ENCODE measurements at places on chromosomes 12 and 14.

DNA sequence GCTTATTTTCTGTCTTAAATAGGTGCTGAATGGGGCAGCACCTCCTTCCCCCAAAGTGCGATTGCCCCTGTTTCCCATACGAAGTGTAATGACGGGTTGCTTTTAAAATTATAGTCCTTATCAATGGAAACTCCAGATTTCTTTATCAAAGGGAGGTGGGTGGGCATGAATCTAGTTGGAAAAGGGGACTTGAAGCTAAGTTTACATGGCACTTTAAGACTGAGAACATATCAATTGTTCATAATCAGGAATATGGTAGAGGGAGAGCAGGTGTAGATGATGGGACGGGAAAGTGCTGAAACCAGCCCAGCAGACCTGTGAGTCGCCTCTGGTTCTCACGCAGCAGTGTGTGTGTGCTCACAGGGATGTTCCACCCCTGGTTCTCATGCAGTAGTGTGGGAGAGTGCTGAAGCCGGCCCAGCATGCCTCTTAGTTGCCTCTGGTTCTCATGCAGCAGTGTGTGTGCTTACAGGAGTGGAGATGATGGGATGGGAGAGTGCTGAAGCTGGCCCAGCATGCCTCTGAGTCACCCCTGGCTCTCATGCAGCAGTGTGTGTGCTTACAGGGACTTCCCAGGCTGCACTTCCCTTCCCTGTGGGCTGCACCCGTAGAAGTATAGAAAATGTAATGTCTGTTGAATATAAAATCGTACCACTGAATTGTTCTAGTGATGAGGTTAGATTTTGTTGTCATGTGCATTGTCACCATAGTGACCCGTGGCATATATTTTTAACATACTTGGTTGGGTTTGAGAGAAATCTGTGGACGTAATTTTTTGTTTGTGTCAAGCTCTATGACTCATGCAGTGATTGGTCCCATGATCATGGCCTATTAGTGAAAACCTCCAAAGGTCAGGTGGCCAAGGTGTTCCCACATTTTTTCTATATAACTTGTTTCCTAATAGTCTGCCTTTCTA, 51.6 kb downstream of the GPATCH2L start:
- no peak for DNase-seq

GRCh38 chr14:55867311-55867710, 250.9 kb upstream of the PELI2 start:
- DNase-seq = no peak

- DNase-seq = no peak
These were observed 16.4 kb downstream of the KRT18 start for GRCh38 chr12:52965337-52965731.

DNA sequence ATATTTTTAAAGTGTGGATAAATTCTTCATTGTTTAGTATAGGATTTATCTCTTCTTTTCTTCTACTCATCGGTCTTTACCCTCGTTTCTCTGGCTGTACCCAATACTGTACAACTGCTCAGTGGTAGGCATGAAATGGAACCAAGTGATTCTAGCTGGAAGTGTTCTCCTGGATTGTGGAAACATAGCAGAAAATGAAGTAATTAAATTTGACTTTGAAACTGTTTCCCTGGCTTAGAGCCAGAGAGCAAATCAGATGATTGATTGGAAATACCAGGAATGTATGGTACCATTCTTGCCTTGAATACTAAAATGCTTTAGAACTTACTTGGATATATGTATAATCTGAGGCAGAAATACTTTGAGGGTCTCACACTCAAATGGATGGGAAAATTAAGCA, 292.3 kb downstream of the ERC1 start:
- no peak for DNase-seq

GRCh38 chr14:52922656-52923055, 28.2 kb downstream of the FERMT2 start:
- no peak for DNase-seq

- DNase-seq = no peak
These were observed at the start of gene CCDC197 for GRCh38 chr14:93997082-93997481. CCDC197 (plus strand) TSS chr14:93997301; CDS start chr14:93998132, 831 bp downstream.

GRCh38 chr14:28143316-28143715, 623.3 kb upstream of the FOXG1 start:
- DNase-seq = no peak

- DNase-seq = no peak
These were observed 71.9 kb downstream of the DYRK2 start for GRCh38 chr12:67720351-67720856.

GRCh38 chr12:125882141-125882540, 816.9 kb downstream of the AACS start:
- DNase-seq = no peak

DNA sequence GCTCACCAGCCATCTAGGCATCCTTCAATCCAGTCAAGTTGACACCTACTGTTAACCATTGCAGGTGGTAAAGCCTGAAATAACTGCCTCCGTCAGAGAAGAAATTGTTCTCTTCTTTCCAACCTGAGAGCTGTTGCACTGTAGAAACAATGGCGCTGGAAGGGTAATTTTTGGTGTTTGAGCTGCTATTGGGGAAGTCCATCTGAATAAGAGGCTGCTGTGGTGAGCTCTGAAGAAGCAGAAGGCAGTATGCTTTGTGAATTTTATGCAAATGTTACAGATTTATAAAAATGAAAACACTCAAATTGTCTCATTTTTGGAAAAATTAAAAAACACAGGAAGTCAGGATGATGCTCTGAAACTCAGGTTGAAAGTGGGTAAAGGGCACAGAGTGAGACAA, 60.2 kb downstream of the SNAPC1 start:
- DNase-seq = no peak

DNA sequence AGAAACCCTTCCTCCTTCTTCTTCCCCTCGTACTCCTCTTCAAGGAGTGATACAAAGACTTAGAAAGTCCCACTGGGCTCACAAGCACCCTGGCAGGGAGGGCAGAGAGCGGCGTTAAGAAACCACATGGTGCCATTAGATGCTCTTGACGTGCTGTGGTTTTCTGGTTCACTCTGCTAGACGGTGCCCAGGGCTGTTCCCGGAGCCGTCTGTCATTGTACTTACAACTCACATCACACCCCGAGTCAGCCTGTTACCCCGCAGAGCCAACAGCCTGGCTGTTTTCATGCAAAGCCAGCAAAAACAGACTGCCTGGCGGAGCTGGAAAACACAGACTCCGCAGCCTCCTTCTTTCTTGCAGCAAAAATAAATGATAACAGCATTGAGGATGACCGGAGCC, 232.6 kb upstream of the TBX3 start:
- no peak for DNase-seq

GRCh38 chr14:82549306-82549990, 1015.8 kb upstream of the SEL1L start:
- DNase-seq = no peak

- DNase-seq = no peak
These were observed 64.1 kb downstream of the TMEM132D start for GRCh38 chr12:129839679-129840078.

DNA sequence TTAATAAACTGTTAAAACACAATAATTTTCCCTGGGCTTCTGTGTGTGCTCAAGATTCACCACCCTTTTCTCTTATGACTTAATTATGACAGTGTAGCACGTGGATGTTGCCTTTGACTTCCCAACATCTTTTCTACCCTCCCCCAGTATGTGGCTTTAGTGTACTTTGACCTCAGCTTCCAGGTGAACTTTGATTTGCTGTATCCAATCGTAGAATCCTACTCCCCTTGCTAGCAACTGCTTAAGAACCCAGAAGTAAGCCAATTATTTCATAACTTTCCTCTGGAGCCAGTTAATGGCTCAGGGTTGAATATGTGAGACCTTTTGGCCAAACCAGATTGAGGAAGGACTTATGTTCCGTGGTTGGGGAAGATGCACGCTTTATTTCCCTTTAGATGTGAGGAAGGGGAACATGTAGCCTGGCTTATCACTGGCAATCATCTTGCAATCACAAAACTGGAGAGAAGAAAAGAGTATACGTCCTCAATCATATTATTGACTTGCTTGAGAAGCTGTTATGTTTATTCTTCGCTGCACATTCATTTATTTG, 259.6 kb upstream of the ATP2B1 start:
- no peak for DNase-seq

DNA sequence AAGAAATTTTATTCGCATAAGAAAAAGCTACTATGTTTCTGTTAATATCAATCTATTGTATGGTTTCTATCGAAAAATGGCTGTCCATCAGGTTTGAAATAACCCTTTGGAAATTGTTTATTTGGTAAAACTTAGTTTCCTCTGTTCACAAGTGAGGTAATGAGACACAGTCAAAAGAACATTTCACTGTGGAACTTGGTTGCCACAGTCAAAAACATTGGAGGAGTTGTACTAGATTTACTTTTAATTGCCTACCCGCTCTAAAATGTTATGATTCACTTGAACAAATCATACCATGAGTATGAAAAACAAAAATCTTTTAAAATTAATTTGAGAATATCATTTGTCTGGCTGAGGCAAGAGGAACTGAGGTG, 46.5 kb downstream of the ITPR2 start:
- no peak for DNase-seq

- DNase-seq = no peak
These were observed 57.6 kb upstream of the CNTN1 start for GRCh38 chr12:40634517-40635131.

GRCh38 chr14:90397425-90398314, 841 bp downstream of the CALM1 start:
- DNase-seq = peak; percentile 46

- DNase-seq = no peak
These were observed 23.4 kb downstream of the KIF26A start for GRCh38 chr14:104161602-104162367.

DNA sequence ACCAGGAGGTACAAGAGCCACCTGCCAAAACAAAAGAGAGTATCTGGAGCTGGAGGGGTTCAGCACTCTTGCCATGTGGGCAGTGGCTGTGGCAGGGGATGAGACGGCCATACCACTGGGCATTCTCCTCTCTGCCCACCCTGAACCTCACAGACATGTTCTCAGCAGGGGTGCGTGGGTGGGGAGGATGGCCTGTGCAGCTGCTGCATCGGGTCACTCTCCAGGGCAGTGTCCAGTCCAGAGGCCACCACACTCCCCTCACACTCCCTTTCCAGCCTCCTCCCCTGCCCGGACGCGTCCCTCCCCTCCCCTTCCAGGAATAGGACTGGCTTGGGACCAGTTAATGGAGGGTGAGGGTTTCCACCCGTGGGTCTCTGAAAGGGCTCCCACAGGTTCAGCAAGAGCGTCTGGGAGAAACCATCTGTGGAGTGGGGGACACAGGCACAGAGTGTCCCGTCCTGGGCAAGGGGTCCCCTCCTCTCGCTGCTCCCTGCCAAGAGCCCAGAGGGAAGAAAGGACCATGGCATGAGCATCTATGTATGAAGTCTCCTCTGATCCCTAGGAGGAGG, 501 bp downstream of the C1R start:
- DNase-seq = no peak

DNA sequence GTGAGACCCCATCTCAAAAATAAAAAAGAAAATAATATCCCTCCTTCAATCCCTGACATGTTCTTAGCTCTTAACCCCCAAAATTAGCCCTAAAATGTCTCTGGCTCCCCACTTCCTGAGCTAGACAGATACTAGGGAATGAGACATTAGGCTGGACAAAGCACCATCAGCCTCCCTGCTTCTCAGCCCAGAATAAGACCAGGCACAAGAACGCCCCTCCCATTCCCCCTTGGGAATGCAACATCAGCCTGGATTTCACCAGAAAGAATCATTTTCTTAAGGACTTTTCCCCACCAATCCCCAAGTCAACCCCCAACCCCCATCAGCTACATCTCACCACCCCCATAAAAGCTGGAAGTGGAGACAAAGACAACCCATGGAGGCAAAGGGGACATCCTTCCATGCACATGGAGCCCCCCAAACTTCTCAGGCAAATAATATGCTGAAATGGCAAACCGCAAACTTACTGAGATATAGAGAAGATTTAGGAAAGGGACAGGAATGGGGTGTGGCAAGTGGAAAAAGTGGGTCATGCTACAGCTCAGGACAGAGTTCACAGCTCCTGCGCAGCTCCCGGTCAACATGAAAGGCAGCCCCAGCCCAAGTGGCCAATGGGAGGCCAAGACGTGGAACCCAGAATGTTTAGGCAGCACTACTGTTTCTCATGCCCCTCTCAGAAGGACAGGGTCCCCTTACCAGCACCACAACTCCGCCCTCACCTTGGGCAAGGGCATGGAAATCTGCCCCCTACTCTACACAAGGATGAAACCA, 2.7 kb downstream of the CHD4 start:
- DNase-seq = no peak

GRCh38 chr12:52151153-52151836, 40.5 kb downstream of the KRT80 start:
- no peak for DNase-seq

DNA sequence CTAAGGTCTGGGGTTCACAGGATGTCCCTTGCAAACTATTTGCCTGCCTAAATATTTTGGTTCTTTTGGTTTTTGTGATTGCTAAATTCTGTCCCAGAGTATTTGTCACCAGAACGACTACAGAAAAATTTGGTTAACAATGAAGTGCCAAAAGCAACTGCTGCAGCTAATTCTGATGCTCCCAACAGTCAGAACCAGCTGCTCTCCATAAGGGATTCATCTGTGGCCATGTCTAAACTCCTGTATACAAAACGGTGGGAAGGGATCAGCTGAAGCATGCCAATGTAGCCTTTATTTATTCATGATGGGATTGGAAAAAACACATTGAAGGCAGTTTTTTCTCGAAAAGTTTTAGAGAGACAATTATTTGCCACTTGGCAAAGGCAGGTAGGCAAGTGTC, 29.3 kb upstream of the PELI2 start:
- DNase-seq = no peak

GRCh38 chr12:25421651-25422167, 131.4 kb downstream of the LMNTD1 start:
- DNase-seq = no peak

GRCh38 chr12:98317939-98318899, 197.2 kb upstream of the TMPO start:
- DNase-seq = no peak

- DNase-seq = no peak
These were observed 165.5 kb upstream of the DYRK2 start for GRCh38 chr12:67482751-67483661.

- no peak for DNase-seq
These were observed 248.5 kb downstream of the RERGL start for GRCh38 chr12:17841496-17841895.

GRCh38 chr14:91888641-91889476, 21.5 kb upstream of the TC2N start:
- no peak for DNase-seq

GRCh38 chr14:105389534-105389933, 8.8 kb upstream of the TEX22 start:
- no peak for DNase-seq

- no peak for DNase-seq
These were observed 800.5 kb downstream of the NRXN3 start for GRCh38 chr14:78970677-78971076.

DNA sequence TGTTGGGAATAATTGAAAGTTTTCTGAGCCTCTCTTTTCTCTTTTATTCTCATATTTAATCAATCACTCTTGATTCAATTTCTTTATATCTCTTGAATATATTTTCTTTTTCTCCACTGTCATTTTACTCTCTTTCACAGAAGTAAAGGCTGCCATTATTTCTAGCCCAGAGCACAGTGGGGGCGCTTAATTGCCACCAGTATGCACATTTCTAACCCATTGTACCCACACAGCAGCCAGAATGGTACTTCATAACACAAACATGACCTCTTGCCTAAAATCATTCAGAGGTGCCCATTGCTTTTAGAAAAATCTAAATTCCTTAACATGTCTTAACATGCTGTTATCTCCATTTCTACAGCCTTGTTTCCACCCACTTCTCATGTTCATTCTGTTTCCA, 190.2 kb upstream of the LMO3 start:
- no peak for DNase-seq

- no peak for DNase-seq
These were observed 373.4 kb downstream of the TMEM121 start for GRCh38 chr14:105899657-105900397.

All from activated naive CD4-positive, alpha-beta T cell (primary cell).